ENCODE measurements at places on chromosomes 3 and 15. TPM values are rescaled to one million over a fixed set of nuclear protein-coding genes. Genes with fewer than 3 reads are reported as not detected.

The MAGI1 gene
- 26.4 TPM for total RNA-seq

The TIPIN gene
- total RNA-seq: 7.3 TPM

The CCK gene
- not detected for total RNA-seq

The ADCY5 gene
- total RNA-seq: 0.56 TPM

The HHATL gene
- not detected for total RNA-seq

The ZCWPW2 gene
- total RNA-seq: 0.56 TPM

The FOXL2NB gene
- total RNA-seq: not detected

The CHDH gene
- total RNA-seq: under 0.01 TPM

The GRAMD2A gene
- under 0.01 TPM for total RNA-seq

The AADACL2 gene
- not detected for total RNA-seq

The PATL2 gene
- not detected for total RNA-seq

The RAB6B gene
- total RNA-seq: 0.28 TPM

The SCG3 gene
- not detected for total RNA-seq

The CYP11A1 gene
- total RNA-seq: 0.28 TPM

The ST3GAL6 gene
- 1.4 TPM for total RNA-seq

The CILP gene
- not detected for total RNA-seq
